SJCRH30 (cell line): ENCODE measurements at places on chromosomes 16 and 17.
A peak's percentile ranks its signal among the peaks of the same experiment; 100 is the strongest.

DNA sequence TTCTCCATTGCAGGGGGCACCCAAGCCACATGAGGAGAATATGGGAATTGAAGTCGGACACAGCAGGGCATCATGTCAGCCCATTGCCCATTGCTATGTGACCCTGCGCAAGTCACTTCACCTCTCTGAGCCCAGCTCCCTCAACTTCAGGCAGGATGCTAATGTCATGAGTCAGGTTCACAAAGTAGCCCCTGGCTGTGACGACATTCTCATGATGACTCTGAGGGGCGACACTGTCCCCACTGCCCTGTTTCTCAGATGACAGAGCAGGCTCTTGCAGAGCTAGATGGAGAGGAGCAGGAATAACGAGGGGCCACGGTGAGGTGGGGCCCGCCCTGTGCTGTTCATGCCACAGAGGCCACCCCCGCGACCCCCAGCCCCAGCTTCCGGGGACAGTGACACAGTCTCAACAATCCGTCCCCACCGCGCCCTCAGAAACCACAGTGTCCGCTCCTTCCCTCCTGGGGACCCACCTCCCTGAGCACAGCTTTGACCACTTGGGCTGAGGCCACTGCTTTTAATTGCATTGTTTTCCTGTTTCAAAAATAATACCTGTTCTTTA, 13.2 kb upstream of the ZNF469 start:
- no peak for DNase-seq

DNA sequence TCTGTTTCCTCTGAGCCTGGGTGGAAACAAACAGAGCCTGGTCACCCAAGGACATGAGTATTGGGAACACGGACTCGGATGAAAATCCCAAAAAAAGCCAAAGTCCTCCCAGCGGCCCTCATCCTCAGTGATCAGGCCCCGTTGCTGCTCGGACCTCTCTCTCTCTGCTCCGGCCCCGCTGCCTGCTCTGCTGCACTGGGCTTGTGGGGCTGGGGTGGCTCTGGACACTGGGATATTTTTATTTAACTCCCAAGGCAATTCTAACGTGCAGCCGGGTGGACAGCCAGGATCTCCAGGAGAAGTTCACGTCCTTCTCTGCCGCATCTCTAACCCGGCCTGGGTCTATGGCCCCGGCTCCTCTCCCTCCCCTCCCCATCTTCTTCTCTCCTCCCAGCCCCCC, 280.9 kb upstream of the TNRC6C start:
- DNase-seq: no peak

GRCh38 chr17:72622661-72623433, 469.6 kb downstream of the SLC39A11 start:
- DNase-seq: no peak

DNA sequence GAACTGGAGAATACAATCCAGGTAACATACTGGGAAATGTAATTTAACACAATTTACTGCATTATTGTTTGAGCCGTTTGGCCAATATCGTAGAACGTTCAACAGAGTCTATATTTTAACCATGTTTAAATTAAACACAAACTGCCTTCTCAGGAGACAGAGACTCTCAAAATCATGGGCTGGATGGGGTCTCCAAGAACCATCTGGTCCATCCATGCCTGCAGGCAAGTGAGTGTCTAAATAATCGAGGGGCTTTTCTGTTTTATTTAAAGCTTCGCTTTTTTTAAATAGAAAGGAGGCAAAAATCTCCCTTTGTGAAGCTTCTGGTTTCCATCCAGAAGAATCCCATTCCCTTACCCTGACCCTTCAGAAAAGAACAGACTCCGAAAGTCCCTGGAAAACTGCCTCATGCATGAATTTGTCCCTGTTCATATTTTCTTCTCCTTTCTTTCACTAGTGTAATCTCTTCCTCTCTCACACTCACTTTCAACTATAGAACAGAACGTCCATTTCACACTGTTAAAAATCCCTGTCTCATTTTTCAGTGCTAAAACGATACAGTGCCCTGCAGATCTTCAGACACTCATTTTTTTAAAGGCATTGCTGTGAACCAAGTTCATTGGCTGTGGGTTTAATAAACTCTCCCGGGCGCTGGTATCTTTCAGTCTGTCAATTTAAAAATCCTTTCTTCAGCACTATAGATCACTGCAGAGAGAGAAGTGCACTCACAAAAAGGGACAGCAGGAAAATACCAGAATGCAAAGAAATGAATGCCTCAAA, 111.4 kb upstream of the TOM1L1 start:
- no peak for DNase-seq

DNA sequence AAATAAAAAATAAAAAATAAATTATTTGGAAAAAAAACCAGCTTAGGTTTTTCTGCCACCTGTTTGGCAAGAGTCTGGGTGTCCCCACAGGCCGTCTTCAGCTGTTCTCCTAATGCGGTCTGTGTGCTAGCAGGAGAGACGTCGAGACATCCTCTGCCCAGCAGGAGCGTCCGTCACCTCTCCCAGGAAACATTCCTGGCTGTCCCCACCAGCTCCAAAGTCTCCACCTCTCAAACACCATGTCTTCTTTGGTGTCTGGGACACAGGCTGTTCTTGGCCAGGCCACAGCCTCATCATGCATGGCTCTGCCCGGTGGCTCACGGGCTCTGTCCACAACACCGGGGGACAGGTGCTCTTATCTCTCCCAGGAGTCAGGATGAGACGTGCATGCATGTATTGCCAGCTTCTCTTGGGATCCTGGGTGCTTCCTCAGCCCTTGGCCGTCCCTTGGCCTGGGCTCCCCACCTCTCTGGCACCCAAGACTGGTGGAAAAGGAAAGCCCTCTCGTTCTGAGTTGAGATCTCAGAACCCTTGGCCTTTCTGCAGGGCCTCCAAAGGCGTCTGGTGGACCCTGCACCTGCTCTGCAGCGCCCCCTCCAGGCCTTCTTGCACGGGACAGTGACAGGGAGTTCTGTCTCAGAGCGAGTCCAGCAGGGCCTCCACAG, 84.9 kb upstream of the CBX4 start:
- peak; percentile 85 for DNase-seq

GRCh38 chr16:27107185-27107592, 40.5 kb downstream of the C16orf82 start:
- DNase-seq: peak; percentile 29

DNA sequence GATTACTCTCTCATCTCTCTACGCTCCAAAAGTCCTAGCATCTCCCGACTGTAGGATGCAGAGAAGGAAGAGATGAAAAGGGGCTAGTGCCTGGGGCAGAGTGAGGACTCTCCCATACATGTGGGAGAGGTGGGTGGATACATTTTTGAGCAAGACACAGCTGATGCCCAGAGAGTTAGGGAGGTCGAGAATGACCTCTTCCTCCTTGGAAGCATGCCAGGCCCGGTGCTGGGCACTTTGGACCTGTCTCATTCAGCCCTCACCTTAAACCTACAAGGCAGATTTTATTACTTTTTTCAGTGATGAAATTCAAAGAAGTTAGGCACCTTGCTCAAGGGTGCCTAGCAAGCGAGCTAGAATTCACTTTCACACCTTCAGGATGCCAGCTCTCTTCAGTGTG, 38.2 kb downstream of the WSCD1 start:
- no peak for DNase-seq

GRCh38 chr17:72121164-72122009, 567 bp downstream of the SOX9 start:
- DNase-seq: peak; percentile 73

DNA sequence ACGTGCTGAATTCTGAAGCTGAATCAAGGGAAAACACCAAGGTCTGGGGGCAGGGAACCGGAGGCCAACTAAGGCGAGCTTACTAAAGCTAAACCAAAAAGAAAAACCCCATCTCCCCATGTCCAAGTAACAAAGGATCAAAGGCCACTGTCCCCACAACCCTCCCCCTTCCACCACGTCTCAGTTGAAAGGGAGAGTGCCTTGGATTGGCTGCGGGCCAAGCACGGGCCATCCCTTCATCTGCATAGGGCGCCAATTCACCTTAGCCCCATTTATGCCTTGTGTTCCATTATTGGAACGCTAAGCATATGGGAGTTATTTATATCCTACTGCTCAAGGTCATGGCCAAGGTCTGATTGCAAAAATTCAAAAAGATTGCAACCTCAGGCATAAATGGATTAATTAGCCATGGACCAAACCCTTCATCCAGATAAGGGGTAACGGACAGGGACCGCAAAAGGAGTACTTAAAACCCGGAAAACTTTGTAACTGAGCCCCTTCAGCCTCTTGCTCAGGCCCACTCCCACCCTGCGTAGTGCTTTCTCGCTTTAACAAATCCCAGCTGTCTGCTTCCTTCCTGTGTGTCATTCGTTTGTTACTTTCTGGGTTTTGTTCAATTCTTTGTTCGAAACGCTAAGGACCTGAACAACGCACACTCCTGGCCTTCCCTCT, 740 bp upstream of the ATP6V0D1 start:
- DNase-seq: peak; percentile 32

DNA sequence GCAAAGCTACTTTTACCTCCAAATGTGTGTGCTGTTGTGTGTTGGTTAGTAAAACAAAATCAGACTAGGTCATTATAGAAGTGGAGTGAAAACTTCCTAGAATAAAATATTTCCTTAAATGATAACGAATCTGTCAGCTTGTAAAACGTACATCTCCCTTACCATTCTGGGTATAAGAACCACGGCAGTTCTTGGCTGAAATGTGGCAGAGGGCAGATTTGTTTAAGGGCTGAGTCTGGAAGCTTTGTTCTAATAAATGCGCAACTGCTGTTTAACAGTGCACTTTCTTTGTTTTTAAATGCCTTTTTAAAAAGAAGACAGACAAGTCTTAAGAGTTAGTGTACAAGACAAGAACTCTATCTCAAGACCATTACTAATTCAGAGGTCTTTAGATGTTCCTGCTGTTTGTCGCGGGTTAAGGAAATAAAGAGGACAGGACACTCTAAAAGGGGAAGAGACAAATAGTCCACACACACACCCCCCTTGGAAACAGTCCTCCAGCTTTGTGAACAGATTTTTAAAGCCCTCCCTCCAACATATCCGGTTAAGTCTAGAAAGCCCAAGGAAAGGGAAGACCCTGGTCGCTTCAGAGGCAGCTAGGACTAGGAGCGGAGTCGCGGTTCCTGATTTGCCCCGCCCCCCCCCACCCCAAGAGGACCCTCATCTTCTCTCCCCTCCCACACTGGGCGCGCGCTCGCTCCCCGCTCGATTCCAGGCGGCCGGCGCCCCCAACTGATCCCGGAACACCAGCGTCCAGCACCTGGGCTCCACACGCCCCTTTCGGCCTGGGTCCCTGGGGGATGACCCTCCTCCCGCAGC, 658 bp downstream of the SYNRG start:
- DNase-seq: peak; percentile 71

- DNase-seq: peak; percentile 7
These were observed 114.4 kb downstream of the GRIN2A start for GRCh38 chr16:10067835-10068234.

DNA sequence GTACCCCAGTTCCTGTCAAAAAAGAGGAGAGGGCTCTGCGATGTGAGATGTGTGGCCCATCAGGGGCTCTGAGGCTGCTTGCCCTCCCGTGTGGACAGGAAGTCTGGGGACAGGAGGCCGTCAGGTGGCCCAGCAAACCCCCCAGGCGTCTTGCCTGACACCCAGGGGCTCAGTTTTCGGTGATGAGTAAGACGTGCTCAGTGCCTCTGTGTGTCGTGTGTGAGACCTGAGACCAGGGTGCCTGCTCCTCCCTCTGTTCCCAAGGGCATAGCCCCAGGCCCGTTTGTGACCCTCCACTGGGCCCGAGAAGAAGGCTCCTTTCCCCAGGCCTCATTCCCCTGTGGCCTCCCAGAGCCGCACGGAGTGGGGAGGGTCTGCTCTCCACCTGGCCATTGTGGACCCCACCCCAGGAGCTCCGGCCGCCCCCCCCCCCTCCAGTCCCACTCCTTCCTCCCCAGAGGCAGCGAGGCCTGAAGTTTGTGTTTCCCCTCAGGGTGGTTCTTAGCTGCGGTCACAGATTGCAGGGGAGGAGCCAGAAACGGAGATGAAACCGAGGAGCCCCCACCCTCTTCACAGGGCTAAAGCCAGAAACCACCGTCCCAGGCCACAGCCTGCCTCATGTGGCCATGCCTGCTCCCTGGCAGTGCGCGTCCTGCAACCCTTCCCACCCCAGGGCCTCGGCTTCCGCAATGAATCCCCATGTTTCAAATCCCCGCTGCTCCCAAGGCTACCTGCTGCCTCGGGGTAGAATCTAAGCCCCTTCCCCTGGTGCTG, 4.9 kb upstream of the ACTG1 start:
- peak; percentile 60 for DNase-seq

GRCh38 chr17:63644846-63645245, 22.6 kb downstream of the MAP3K3 start:
- DNase-seq: no peak

DNA sequence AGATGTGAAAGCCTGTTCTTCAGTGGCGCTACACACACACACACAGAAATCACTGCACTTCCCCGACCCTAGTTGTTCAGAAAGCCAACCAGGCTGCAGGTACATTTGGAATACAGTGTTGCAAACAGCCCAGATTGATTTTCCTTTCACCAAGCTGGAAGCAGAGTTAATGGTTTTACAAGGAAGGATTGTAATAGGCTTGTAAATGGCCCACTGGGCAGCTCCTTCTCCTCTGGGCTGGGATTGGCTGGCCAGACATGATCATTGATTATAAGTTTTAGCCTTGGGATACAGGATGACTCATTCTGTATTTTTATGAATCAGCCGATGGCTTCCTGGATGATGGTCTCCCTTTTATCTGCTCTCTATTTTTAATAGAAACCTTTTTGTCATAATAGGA, 2.5 kb downstream of the VAT1L start:
- no peak for DNase-seq
